ENCODE measurements at places on chromosomes 3 and 15. TPM values are rescaled to one million over a fixed set of nuclear protein-coding genes. Genes with fewer than 3 reads are reported as not detected.

TUSC2 gene
- total RNA-seq = 27.6 TPM

TMIE gene
- total RNA-seq = not detected

PDE8A gene
- total RNA-seq = 19.0 TPM

SI gene
- total RNA-seq = not detected

CCDC50 gene
- total RNA-seq = 69.6 TPM

DNAJC17 gene
- 60.5 TPM for total RNA-seq

PROS1 gene
- 8.6 TPM for total RNA-seq

ANKRD34C gene
- not detected for total RNA-seq

THAP10 gene
- 7.1 TPM for total RNA-seq

ABTB1 gene
- 9.1 TPM for total RNA-seq

DLL4 gene
- under 0.01 TPM for total RNA-seq

LDHAL6B gene
- not detected for total RNA-seq

Data from bronchus fibroblast of lung (primary cell).